Activated CD4-positive, alpha-beta T cell treated with anti-CD3 and anti-CD28 coated beads for 4 hours (primary cell): ENCODE measurements at places on chromosomes 13 and 19.

GRCh38 chr19:51632126-51632525 lies 1.9 kb upstream of the SIGLEC5 start:
- DNase-seq = no peak

- DNase-seq = no peak
Observed at GRCh38 chr19:57583104-57583520, 833 bp upstream of the ZIK1 start.

GRCh38 chr19:32914879-32915660 lies 45.5 kb upstream of the SLC7A9 start:
- DNase-seq = no peak

GRCh38 chr13:113178896-113179167 lies 20.4 kb downstream of the PROZ start:
- DNase-seq = no peak

DNA sequence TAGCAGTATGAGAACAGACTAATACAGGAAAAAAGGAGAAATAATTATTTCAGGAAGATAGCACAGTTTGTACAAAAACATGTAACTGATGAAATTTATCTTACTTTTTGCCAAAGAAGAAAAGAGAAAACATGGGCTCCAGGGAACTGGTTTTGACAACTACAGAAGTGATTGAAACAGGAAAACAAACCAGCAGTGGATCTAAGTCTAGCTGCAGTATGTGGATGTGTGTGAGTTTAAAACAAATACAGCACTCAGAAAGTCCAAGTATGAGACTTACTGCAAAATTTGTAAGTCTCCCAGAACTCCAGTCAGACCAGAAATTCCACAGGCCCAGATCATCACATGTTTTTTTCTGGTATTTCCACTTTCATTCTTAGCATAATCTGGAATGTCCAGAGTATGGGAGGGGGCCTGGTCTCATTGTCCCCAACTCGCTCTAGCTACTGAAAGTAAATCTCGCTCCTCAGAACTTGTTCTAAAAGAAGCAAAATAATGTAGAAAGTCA lies 259.5 kb downstream of the NHLRC3 start:
- DNase-seq = no peak

GRCh38 chr13:77563111-77563510 lies 27.6 kb downstream of the SCEL start:
- DNase-seq = no peak

- no peak for DNase-seq
Observed at GRCh38 chr13:51636349-51636890, 52.2 kb downstream of the WDFY2 start.

GRCh38 chr13:46348961-46349360 lies 38.1 kb downstream of the RUBCNL start:
- no peak for DNase-seq

DNA sequence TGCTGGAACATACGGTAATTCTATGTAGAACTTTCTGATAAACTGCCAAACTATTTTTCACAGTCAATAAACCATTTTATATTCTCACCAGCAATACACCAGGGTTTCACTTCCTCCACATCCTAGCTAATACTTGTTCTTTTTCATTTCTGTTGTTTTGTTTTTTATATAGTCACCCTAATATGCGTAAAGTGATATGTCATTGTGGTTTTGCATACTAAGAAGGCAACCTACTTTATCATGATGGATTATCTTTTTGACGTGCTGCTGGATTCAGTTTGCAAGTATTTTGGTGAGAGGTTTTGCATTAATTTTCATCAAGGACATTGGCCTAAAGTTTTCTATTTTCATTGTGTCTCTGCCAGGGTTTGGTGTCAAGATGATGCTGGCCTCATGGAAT lies 1384.1 kb downstream of the UQCRFS1 start:
- DNase-seq = no peak

- no peak for DNase-seq
Observed at GRCh38 chr19:39924389-39924788, 10.0 kb downstream of the FCGBP start.

- DNase-seq = no peak
Observed at GRCh38 chr19:8511573-8512101, 2.3 kb downstream of the ZNF414 start.

GRCh38 chr19:55156202-55157063 lies 1.1 kb downstream of the TNNI3 start:
- DNase-seq = no peak

DNA sequence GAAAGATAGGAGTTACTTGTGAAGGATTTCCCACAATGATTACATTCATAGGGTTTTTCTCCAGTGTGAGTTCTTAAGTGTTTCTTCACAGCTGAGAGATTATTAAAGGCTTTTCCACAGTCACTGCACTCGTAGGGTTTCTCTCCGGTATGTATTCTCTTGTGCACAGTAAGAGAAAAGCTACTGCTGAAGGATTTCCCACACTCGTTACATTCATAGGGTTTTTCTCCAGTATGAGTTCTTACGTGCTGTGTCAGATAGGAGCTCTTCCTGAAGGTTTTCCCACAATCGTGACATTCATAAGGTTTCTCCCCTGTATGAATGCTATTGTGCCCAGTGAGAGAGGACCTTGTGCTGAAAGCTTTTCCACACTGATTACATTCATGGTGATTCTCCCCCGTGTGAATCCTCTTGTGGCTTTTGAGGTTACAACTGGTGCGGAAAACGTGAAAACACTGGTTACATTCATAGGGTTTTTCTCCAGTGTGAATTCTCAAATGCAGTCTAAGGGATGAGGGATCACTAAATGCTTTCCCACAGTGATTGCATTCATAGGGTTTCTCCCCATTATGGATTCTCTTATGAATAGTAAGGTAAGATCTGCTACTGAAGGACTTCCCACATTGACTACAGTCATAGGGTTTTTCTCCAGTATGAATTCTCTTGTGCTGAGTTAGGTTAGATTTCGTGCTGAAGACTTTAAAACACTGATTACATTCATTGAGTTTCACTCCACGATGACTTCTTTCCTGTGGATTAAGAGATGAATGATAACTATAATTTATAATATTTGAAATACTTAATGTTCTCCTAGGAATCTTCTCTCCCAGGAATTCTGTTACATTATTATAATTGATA lies 20.6 kb downstream of the ZNF558 start:
- DNase-seq = no peak

DNA sequence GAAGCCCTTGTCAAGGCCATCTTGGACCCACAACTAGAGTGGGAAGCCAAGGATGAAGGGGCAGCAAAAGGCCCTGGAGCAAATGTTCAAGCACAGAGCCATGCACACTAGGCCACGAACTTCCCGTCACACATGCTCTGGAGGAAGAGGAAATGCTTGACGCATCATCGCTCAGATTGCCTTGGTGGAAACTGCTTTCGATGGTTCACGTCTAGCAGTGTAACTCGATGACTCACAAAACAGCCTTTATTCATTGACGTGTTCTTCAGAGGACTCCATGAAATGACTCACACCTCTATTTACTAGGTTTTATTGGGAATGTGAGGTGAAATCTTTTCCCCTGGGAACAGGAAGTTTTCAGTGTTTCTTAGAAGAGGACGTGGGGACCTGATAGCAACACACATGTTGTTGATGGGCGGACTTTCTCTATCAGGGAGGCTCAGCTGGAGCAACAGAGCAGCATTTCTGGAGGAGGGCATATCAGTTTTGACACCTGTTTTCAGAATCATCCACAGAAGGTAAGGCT lies 79.8 kb upstream of the FLT1 start:
- DNase-seq = no peak

GRCh38 chr13:102729560-102730270 lies 34.9 kb upstream of the METTL21C start:
- DNase-seq = no peak

- no peak for DNase-seq
Observed at GRCh38 chr13:32278426-32278825, 36.7 kb downstream of the ZAR1L start.

DNA sequence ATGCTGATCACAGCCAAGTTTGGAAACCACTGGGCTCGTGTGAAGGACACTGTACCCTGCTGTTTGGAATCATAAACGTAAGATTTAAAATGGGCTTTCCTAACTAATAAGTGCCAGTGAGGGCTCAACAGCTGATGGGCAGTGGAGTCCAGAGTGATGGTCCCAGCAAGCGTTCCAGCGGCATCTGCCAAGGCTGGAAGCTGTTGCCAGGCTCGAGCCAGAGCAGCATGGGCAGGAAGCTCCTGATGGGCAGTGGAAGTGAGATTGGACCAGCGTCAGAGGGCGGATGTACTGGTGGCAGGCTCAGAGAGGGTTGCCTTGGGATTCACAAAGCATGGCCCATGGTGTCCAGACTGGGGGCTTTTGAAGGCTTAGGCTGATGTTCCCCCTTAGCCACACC lies 30.2 kb downstream of the COL4A2 start:
- DNase-seq = no peak

- no peak for DNase-seq
Observed at GRCh38 chr13:26824581-26824980, 64.0 kb upstream of the GPR12 start.

GRCh38 chr13:33838647-33839046 lies 20.7 kb downstream of the RFC3 start:
- DNase-seq = no peak

DNA sequence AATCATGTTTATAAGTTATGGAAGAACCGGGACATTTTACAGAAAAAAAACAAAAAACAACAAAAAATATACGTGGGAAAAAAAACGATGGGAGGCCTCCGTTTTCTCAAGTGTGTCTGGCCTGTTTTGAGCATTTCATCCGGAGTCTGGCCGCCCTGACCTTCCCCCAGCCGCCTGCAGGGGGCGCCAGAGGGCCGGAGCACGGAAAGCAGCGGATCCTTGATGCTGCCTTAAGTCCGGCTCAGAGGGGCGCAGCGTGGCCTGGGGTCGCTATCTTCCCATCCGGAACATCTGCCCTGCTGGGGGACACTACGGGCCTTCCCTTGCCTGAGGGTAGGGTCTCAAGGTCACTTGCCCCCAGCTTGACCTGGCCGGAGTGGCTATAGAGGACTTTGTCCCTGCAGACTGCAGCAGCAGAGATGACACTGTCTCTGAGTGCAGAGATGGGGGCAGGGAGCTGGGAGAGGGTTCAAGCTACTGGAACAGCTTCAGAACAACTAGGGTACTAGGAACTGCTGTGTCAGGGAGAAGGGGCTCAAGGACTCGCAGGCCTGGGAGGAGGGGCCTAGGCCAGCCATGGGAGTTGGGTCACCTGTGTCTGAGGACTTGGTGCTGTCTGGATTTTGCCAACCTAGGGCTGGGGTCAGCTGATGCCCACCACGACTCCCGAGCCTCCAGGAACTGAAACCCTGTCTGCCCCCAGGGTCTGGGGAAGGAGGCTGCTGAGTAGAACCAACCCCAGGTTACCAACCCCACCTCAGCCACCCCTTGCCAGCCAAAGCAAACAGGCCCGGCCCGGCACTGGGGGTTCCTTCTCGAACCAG lies 1.8 kb upstream of the APOE start:
- DNase-seq = peak; percentile 74

DNA sequence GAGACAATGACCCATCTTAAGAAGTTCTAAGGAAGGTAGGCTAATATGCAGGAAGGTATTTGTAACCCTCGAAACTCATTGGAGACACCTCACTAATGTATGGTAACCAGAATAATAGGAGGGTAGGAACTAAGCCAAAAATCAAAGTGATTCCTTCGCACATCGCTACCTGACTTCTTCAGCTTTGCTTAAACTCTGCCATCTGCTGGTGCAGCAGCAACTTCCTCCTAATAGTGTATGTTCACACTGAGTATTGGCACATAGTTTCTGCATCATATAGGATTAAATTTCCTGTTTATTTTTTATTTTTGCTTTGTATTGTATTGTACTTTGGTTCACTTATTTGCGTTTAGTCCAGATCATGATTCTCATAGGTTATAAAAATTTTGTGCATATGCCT lies 676.2 kb downstream of the GPC5 start:
- DNase-seq = no peak

- DNase-seq = no peak
Observed at GRCh38 chr13:50912851-50913250, 3.3 kb downstream of the RNASEH2B start.

DNA sequence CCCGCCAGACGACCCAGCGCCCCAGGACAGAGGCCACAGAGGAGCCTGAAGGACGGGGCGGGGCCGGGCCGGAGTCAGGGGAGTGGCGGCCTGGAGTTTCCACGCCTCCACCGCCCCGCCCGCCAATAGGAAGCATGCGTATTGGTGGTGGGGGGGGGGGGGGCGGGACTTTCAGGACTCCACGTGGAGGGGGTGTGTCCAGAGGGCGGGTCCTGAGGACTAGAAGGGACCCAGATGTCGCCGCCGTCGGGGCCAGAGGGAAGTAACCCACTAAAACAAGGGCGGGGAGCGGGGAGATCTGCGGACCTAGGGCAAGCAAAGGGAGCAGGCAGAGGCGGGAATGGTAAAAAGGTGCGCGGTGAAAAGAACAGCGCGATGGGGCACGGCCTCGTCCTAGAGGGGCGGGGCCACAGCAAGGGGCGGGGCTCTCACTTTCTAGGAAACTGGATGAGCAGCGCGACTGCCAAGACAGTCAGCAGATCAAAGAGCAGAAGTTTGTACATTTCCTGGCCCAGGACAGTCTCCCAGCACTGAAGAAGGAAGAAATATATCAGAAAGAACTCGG lies 2.8 kb upstream of the LENG1 start:
- peak; percentile 84 for DNase-seq

DNA sequence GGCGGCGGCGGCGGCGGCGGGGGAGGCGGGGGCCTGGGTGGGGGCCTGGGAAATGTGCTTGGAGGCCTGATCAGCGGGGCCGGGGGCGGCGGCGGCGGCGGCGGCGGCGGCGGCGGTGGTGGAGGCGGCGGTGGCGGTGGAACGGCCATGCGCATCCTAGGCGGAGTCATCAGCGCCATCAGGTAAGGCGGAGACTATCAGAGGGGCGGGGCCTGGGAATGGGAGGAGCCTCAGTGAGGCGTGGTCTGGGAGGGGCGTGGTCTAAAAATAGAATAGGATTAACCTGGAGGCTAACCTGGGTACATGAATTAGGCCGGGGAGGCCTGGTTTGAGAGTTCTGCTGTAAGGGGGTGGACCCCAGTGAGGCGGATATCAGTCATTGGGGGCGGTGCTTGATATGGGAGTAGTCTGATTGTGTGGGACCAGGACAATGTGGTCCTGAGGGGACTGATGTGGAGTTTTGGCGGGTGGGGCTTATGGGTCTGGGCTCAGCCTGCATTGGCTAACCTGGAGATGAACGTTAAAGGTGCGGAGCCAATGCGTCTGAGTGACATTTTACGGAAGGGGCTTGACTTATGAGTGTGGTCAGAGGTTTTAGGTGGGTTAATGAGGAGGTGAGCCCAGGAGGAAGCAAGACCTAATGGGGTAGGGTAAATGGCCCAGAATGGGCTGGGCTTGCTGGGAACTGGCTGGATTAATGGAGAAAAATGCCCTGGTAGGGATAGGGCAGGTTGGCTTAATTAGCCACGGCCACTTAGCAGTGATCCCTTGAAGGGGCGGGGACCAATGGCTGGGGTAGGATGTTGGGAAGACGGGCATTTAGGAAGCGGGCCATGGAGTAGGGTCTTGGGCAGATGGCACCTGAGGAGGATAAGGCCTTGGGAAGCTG lies 1.4 kb downstream of the CAPNS1 start:
- peak; percentile 95 for DNase-seq

DNA sequence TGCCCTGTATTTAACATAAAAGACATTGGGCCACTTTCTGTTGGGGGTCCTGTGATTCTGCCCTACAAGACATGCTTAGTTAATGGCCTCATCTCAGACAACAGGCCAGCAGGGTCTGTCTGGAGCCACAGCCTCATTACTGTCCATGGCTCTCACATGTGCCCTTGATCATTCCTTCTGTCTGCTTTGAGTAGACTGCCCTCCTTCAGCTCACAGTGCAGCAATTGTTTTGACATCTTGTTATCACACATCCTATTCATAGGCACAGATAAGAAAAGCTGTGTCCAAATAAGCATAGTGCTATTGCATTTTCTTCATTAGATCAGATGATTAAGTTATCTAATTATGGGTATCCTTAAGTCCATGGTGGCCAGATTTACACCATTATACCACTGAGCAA lies 127.9 kb downstream of the KCTD12 start:
- DNase-seq = no peak
